Non-pigmented ciliary epithelial cell (primary cell): ENCODE measurements at places on chromosomes 1 and 21.
A peak's percentile ranks its signal among the peaks of the same experiment; 100 is the strongest.

DNA sequence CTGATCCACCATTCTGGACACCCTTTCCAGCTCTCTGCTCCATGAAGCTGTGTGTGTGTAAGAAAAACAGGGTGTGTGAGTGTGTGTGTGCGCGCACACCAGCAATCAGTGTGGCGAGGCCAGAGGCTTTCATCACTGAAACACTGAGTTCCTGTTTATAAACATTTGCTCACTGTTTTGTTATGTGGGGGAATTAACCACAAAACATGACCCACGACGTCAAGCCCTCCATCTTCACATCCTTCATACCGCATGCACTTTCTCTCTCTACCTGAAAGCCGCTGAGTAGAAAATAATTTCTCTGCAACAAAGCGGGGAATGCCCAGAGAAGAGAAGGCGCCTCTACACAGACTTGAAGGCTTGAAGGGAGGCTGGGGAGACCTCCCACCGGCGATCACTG lies 148.9 kb upstream of the IRF2BP2 start:
- DNase-seq: no peak

GRCh38 chr1:121516234-121516967 lies 331.6 kb downstream of the SRGAP2C start:
- no peak for DNase-seq

- DNase-seq: no peak
These were observed 866.0 kb downstream of the LTN1 start for GRCh38 chr21:28126521-28127174.

DNA sequence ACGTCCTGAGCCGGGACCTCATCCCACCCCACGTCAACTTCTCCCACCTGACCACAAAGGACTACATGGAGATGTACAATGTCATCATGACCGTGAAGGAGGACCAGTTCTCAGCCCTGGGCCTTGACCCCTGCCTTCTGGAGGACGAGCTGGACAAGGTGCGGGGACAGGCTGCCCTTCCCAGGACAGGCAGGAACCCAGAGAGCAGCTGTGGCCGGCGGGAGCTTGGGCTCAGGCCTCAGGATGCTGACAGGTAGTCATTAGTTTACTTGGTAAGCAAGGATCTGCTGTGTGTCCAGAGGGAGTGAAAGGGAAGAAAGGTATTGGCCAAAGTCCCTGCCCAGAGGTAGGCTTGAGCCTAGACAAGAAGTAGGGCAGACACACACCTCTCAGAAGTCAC lies 17.6 kb upstream of the KCNC4 start:
- no peak for DNase-seq

- no peak for DNase-seq
These were observed 110.8 kb downstream of the BEND5 start for GRCh38 chr1:48665708-48666407.

GRCh38 chr1:39412892-39413291 lies 78.5 kb upstream of the BMP8A start:
- DNase-seq: no peak

- peak; percentile 76 for DNase-seq
These were observed 13.1 kb upstream of the EVI5 start for GRCh38 chr1:92797961-92798360.
